GM12891 (cell line): ENCODE measurements at places on chromosomes 3 and 15.

GRCh38 chr15:81506071-81506470 lies 132.1 kb upstream of the TMC3 start:
- DNase-seq: no peak

DNA sequence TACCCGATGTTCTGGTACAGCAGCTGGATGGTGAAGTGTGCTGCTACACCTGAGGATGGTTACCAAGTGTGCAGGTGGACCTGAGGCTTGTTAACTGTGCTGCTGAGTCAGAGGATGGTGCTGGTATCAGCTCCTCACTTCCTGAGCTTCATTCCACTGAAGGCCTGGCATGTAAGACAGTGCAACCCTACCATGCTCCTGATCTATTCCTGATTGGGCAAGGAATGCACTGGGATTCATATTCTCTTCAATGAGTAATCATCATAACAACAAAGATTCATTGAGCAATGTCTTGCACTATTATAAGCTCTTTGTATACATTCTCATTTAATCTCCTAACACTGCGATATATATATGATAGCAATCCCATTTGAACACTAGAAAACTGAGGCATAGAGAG lies 62.9 kb upstream of the THSD4 start:
- DNase-seq: no peak

DNA sequence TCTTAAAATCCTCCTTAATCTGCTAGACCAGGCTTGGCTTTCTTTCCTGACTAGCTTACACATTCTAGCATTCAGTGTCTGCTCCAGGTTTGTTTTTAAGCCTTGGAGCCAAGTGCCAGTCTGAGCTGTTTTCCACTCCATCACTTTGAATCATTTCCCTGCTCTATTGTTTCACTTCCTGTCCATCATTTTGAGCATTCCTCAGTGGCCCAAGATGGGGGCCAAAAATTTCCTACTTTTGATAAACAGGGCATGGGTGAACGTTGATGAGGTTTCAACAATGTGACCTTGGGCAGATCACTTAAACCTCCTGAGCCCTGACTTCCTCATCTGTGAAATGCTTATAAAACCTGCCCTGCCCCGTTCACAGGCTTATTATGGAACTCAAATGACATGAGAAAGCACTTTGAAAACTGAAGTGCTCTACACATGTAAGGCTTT lies 4.4 kb downstream of the CYP19A1 start:
- DNase-seq: no peak

GRCh38 chr15:38065721-38066345 lies 131.4 kb downstream of the TMCO5A start:
- no peak for DNase-seq

DNA sequence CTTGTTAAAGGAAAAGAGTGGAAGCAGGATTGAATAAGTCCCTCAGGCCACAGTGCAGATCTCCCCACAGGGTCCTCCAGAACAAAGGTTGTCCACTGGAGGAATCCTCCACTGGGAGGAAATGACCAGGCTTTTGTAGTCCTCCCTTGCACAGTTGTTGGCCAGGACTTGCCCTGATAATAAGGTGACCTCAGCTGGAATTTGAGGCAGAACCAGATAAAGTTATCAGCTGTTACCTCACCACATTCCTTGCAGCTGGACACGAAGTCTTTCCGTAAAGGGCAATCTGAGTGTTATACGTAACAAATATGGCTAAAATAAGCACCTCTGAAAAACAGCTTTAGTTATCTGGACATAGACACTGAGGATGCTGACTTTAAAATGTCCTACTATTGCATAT lies 83.5 kb upstream of the NAALADL2 start:
- DNase-seq: no peak

GRCh38 chr3:99484871-99485270 lies 153.5 kb upstream of the COL8A1 start:
- DNase-seq: no peak

DNA sequence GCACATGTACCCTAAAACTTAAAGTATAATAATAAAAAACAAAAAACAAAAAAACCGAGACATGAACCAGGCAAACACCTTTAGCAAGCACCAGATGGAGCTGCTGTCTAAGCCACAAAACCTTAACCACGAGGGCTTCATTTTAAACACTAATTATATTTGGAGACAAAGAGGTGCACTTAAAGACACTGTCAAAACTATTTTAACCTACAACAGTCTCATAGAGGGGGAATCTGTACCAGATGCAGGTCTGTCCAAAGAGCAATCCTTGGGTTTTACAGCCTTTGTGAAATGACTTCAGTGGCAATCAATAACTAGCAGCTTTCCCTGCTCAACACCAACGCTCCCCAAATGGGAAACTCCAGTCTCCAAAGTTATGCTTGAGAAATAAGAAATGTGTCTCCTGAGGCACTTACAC lies 115.7 kb upstream of the TSPAN3 start:
- DNase-seq: no peak

GRCh38 chr3:94098452-94098851 lies 35.6 kb downstream of the NSUN3 start:
- DNase-seq: no peak

- DNase-seq: no peak
Observed at GRCh38 chr3:10440684-10441083, 64.7 kb downstream of the ATP2B2 start.
